ENCODE measurements at places on chromosomes 2 and 18.
A peak's percentile ranks its signal among the peaks of the same experiment; 100 is the strongest.

GRCh38 chr2:226877491-226877890 lies 41.6 kb downstream of the RHBDD1 start:
- DNase-seq: no peak

GRCh38 chr2:209970271-209970670 lies 32.2 kb upstream of the RPE start:
- no peak for DNase-seq

- no peak for DNase-seq
These were observed 61.9 kb upstream of the TFCP2L1 start for GRCh38 chr2:121346859-121347258.

- DNase-seq: no peak
These were observed 14.4 kb downstream of the HOXD3 start for GRCh38 chr2:176171351-176172006.

- DNase-seq: no peak
These were observed 17.0 kb downstream of the TNFAIP6 start for GRCh38 chr2:151374436-151374835.

GRCh38 chr18:44918142-44918476 lies 237.4 kb downstream of the SETBP1 start:
- no peak for DNase-seq

DNA sequence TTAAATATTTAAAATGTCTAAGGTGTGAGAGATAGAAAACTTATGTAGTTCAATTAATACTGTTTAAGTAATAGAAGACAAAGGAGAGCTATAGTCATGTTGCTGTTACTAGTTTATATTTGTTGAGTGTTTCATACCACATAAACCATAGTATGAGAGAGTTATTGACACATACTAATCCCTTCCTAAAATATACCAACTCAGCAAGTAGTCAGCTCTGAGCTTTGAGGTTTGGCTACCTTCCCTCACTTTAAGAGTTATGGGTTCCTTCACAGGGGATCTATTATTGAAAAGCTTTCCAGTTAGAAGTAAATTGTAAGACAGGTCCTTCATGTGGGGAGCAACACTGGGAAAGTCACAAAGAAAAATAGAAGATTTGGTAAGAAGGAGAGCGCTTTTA lies 701.6 kb upstream of the ZEB2 start:
- no peak for DNase-seq

- no peak for DNase-seq
These were observed 287.1 kb upstream of the TNP1 start for GRCh38 chr2:217146956-217147355.

DNA sequence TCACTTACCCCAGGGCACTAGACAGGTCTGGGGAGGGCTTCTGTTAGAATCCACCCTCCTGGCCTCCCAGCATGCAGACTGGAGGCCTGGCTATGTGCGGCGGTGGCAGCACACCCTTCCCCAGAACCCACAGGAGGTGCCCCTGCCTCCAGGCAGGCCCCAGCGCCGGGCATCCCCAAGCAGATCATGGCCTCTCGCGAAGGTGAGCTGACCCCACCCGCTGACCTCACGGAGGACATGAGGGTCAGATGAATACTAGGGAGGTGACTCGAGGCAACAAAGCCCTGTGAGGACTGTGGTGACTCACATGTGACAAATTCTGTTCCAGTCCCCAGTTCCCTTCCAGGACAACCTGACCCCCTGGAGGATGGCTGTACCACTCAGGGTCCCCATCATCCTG lies 1.9 kb downstream of the MAB21L4 start:
- no peak for DNase-seq

GRCh38 chr2:95349568-95350322 lies 52.6 kb downstream of the KCNIP3 start:
- no peak for DNase-seq

DNA sequence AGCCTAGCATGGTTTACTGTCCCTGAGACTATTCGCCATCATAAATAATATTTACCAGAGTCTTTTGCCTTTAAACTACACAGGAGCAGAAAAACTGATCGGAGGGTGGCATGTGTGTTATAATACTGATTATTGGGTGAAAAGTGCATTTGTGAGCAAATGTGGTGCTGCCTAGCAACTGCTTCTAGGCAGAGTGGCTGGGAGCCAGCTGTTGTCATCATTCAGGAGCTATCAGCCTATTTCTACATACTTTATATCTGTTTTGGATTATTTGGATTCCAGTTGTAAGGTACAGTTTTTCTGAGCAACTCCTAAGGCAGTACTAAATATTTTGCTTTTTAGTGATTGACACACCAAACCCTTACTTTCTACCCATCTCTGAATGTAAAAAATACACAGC lies 75.0 kb upstream of the MSTN start:
- no peak for DNase-seq

GRCh38 chr18:36352384-36352783 lies 54.9 kb downstream of the FHOD3 start:
- peak; percentile 33 for DNase-seq

GRCh38 chr2:32427672-32428610 lies 71.1 kb downstream of the BIRC6 start:
- DNase-seq: no peak

- DNase-seq: no peak
These were observed 43.2 kb downstream of the ZBTB7C start for GRCh38 chr18:48365965-48366364.

DNA sequence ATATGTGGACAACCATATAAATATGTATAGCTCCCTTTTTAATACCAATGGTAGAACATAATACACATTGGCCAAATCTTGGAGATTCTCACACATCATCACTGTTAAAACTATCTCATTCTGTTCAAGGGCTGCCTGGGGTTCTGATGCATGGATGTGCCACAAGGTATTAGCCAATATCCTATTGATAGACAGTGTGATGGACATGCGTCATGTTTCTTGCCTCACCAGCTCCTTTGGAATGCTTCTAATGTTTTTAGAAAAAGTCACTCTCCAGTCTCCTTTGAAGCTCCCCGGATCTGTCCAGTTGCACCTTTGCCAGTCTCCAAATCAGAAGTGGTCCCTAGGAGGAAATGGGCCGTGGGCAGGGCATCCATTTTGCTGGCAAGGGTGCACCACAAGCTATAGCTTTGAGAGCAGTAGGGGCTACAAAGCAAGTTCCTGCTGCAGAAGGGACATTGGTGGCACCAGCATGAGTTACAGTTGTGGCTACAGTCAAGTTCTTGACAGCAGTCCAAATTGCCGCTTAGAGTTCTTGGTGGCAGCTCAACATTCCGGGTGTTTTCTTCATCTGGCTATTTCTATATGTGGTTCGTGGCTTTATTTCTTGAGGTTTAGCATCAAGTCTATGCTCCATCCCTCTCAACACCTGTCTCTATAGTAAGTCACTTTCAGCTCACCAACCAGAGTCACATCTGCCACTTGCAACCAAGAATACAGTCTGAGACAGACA lies 25.1 kb upstream of the ATRAID start:
- DNase-seq: no peak

GRCh38 chr2:24392542-24393059 lies 32.3 kb upstream of the ITSN2 start:
- DNase-seq: no peak

DNA sequence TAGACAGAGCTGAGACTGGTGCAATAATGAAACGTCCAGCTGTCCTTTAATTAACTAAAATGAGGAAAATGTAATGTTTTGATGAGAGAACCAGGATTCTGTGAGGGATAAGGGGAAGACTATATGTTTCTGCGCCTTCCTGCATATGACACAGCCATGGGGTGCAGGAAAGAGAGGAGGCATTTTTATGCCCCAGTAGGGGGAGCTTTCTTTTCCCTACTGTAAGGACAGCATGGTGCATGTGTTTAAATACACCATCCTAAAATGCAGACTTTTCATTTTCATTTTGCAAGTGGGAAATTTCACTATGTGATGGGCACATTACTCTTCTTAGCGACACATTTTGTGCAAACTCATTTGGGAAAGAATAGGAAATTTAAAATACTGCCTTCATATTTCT lies 446.1 kb downstream of the ARHGAP15 start:
- no peak for DNase-seq

- no peak for DNase-seq
These were observed 87.0 kb upstream of the KCNH7 start for GRCh38 chr2:162925595-162925994.

DNA sequence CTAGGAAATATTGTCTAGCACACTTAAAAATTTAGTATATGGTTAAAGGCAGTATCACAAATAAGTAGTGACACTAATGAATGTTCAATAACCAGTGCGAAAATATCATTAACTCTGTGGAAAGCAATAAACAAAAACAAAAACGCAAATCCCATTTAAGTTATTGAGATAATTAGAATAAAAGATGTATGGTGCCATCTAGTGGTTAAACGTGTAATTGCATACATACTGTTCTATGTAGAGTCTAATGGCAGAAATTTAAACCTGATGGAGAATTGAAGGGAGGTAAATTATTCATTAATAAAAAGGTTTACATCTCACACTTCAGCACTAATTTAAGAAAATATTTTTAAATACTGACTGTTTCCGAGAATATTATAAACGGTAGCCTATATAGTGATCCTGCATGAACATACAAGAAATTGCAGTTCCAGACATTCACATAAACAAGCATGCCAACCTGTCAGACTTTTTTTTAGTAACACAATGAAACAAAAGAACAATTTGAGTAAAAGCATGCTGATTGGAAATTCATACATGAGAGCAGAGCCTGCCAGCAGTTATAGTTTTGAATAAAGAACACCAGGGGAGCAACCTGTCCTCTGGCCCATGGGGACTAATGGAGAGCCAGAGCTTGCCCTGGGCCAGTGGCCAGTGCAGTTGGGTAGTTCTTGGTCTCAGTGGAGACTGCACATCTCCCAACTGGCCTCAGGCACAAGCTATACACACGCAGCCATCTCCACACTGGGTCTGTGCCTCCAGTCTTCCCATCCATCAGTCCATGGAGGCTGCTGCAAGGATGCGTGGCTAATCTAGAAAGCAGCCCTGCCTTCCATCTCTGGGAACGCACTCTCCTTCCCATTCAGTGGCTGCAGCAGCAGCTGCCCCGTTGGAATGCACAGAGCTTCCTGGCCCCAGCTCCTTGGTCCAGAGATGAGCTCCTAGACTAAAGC lies 28.0 kb downstream of the GCG start:
- no peak for DNase-seq

- DNase-seq: no peak
These were observed 66.1 kb downstream of the DDX1 start for GRCh38 chr2:15657759-15658158.

- no peak for DNase-seq
These were observed 48.2 kb downstream of the ADI1 start for GRCh38 chr2:3470856-3471737.

- no peak for DNase-seq
These were observed 28.4 kb downstream of the EIPR1 start for GRCh38 chr2:3349211-3349693.

- DNase-seq: no peak
These were observed 361.8 kb upstream of the MEIS1 start for GRCh38 chr2:66073172-66073571.

- DNase-seq: no peak
These were observed 118.8 kb upstream of the LHCGR start for GRCh38 chr2:48874282-48874681.

- DNase-seq: no peak
These were observed 193.8 kb downstream of the SEPTIN10 start for GRCh38 chr2:109419960-109420370.

DNA sequence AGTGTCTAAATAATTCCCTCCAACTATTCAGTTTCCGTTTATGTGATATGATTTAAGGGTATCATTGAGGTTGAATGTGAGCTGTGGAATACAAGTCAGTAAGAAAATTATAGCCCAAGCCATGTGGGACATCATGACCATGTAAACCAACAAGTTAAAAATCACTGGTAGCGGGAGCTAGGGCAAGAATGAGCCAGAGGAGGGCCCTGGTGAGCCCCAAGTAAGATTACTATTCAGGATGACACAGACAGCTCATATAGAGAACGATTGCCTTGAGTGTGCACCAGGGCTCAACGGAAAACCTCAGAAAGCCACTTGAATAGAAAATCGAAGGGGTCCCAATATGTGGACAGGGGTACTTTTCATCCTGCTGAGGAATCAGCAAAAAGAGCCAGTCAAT lies 87.8 kb upstream of the RBMS1 start:
- no peak for DNase-seq

DNA sequence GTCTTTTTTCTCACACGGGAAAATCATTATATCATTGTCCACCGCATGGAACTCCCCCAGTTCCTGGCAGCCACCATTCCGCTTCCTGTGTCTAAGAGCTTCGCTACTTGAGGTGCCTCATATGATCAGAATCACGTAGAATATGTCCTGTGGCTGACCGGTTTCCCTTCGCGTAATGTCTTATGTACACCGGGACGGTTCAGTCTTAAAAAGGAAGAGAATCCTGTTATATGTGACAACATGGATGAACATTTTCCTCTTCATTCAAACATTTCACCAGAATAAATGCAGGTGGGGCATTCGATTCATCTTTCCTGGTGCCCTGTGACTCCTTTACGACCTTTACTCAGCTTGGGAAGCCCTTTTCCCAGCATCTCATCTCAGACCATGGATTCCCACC lies 131.7 kb upstream of the TWIST2 start:
- no peak for DNase-seq

DNA sequence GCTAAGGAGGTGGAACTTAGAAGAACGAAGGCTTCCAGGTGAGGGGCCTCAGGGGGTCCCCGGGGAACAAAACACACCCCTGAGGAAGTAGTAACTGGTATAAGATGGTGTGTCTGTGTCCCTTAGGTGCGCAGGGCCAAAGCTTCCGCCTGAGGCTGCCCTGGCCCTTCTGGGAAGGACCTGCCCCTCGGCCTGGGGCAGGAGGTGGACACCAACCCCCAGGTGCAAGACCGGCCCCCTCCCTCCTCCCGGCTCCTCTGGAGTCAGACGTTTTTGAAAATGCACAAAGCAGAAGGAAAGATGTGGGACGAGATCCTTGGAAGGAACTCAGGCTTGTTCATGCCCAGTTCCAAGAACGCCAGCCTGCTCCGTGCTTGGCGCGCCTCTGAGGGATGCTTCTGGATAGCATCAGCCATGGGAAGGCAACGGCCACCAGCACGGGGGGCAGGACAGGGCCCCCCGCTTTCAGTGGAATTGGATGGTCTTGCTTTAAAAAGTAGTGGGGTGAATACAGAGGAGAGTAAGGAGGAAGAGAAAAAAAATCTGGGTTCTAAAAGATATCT lies 37.5 kb downstream of the MYT1L start:
- DNase-seq: no peak

DNA sequence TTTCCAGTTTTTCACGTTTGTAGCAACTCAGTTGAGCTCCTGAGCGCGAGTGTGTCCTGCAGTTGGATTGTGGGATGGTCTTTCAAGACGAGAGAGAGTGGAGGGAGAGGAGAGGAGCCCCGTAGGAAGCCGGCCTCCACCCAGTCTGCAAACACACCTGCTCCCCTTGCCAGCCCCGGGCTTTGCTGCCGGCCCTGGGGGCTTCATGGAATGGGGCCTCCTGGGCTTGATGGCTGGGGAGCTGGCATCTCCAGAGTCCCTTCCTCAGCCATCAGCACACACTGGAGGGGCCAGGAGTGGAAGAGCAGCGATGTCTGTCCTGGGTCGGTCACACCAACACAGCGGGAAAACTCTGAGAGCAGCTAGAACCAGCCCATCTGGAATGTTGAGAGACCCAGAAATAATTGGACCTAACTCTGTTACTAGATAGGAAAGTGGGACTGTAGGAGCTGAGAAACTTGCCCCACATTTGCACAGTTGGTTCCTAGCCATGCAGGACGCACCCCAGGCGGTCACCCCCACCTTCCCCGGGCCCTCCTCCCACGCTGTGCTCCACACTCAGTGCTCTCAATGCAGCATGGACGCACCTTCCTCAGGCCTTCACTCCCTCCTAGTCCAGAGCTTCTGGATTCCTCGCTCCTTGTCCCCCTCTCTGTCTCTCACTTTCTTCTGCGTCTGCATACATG lies 69.6 kb downstream of the PTGR3 start:
- DNase-seq: no peak
